ENCODE measurements at places on chromosomes 1 and 21.

- DNase-seq: no peak
Observed at GRCh38 chr1:246733704-246734103, 9.5 kb downstream of the SCCPDH start.

- DNase-seq: peak; percentile 41
Observed at GRCh38 chr1:230067419-230067870, 407 bp downstream of the GALNT2 start.

DNA sequence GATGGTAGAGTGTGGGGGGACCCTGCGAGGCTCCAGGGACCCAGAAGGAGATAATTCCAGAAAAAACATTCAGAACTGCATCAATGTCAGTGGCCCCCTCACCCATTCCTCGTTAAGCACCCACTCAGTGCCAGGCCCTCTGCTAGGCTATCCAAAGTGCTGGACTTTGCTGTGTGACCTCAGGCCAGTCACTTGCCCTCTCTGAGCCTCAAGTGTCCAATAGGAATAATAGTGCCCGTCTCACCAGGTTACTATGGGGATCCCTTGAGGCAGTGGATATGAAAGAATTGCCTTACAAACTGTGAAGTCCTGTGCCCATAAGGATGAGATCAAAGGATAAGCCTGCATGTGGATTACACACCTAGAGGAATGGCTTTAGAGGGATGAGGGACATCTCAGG lies 83.4 kb downstream of the IGSF21 start:
- no peak for DNase-seq

- DNase-seq: no peak
Observed at GRCh38 chr1:86110451-86111129, 46.0 kb downstream of the COL24A1 start.

DNA sequence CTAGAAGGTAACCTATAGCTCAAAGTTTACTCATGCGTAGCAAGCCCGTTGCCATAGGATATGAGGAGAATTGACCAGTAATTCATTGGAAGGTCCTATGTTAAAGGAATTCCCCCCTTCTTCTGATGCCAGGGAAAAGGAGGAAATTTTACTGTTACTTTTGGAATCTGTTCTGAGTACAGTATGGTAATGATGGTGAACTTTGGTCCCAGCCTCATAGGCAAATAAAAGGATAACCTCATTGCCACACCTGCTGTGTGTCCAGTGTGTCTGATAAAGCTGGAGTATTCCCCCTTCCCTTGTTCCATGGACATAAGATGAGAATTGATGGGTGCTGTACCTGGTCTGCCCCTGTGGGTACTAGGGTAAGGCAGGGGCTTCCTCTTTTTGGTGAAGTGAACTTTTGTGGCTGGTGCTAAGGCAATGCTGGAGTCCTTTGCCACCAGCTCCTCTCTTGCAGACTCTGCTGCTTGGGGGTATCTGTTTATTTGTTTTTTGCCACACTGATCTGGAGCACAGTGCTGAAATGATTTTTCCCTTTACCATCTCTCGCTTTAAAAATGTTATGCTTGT lies 22.2 kb downstream of the MPZ start:
- DNase-seq: no peak

DNA sequence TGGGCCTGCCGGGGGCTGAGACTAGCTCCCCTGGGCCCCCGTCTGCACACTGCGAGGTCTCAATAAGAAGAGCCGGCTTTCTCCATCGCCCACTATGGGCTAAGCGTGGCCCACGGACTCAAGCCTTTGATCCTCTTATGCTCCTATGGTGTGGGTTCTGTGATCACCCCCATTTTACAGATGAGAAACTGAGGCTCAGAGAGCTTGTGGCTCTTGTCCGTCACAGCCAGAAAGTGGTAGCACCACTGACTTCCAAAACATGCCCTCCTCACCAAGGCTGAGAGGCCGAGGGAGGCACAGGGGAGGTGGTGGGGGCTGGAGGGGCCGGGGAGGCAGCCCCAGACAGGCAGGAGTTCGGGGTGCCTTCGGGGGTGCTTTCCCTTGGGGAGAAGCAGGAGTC lies 39.0 kb upstream of the CASZ1 start:
- DNase-seq: peak; percentile 5

GRCh38 chr21:33747420-33747819 lies 105.1 kb downstream of the ITSN1 start:
- no peak for DNase-seq

DNA sequence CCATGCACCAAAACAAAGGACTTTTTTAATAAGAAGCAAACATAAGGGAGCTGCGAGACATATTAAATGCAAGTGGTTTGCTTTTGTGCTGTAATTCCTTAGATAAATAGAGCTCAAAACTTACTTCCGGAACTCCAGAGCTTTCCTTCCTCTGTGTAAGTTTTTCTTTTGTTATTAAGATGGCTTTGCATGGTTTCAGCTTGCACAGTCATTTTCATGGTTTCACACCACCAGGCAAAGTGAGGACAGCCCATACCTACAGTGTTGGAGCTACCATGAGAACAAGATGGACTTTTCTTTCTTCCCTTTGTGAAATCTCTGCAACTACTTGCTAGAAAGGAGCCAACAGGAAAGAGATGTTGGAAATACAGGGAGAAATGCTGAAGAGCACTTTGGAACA lies 368.0 kb downstream of the SETD4 start:
- no peak for DNase-seq

- no peak for DNase-seq
Observed at GRCh38 chr1:64029037-64029436, 174.4 kb upstream of the UBE2U start.

DNA sequence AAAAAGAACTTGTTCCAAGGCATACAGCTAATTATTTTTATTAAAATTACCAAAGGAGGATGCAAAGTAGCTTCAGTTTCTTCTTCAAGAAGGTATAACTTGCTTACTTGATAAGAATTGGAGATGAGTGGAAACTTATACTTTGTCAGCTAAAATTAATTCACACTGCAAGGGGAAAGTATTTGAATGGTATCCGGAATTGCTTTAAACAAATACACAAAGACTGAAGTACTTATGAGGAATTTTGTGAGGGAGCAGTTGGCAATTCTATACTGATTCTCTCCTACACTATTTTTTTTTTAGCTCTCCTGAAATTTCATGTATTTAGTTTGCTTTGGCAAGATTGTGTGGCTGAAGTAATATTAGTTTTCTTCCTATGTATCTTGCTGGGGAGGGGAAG lies 39.2 kb upstream of the GRIK1 start:
- DNase-seq: no peak

GRCh38 chr21:38236232-38236631 lies 20.6 kb upstream of the KCNJ15 start:
- no peak for DNase-seq

DNA sequence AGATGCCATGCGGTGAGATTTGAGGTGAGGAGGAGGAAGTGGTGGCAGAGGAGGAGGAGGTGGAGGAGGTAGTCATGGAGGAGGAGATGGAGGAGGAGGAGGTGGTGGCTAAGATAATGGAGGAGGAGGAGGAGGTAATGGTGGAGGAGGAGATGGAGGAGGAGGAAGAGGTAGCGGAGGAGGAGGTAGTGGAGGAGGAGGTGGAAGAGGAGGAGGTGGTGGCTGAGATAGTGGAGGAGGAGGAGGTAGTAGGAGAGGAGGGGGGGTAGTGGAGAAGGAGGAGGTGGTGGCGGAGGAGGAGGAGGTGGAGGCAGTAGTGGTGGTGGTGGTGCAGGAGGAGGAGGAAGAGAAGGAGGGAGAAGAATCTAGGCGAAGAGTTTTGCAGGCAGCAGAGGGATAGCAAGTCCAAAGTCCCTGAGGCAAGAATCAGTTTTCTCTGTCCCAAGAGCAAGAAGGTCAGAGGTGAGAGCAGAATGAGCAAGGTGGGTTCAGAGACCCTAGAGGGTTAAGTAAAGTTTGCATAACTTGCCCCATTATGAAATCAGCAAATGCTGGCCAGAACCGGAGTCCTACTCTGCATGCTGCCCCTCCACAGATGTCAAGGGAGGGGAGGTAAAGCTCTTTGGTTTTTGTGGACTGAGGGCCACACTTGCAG lies 38.9 kb upstream of the GNPAT start:
- DNase-seq: no peak

- no peak for DNase-seq
Observed at GRCh38 chr1:203360547-203361185, 9.7 kb upstream of the FMOD start.

GRCh38 chr1:68675336-68675735 lies 178.5 kb upstream of the DEPDC1 start:
- DNase-seq: no peak

GRCh38 chr1:61284936-61285335 lies 202.6 kb downstream of the NFIA start:
- DNase-seq: no peak
